ENCODE measurements at places on chromosomes 2 and 18.

DNA sequence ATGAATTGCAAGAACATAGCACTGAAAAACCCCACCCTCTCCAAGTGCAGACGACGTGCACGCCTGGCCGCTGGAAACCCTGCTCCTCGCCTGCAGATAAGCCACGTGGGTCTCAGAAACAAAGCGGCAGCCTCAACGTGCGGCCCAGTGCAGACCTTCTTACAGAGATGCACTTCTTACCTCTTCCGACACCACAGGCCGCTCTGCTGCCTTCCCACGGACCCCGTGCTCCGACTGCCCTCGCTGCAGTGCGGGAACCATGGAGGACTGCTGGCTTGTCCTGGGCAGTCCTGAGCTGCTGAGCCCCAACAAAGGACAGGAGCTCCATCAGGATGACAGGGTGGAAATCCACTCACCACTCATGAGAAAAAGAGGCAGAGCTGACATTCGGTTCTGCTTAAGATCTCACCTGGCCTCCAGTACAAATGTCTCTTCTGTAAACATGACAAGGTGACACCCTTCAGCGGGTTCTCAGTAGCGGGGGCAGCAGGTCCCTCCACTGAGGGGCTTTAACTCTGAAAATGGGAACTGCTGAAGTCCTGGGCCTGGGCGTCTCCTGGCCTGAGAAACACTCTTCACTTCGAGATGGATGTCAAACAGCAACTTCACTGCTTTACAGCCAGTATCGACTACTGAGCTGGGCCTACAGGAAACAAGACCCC lies 6.2 kb downstream of the COPS9 start:
- DNase-seq = no peak

GRCh38 chr2:46850742-46851141 lies 64.9 kb downstream of the MCFD2 start:
- DNase-seq = no peak

DNA sequence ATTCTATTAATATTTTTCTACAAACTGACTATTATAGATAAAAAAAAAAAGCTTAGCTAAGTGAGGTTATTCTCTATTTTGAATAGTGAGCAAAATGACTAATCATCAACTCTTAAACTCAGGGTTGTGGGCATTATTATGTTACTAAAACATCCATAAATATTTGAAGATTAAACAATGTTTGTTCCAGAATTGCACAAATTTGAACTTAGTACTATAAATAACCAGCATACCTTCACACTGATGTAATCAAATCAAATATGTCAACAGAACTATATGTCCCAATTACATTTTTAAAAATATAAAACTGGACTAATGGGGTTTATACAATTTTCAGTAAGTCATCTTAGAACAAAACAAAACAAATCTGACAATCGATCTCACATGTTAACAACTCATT lies 800.9 kb downstream of the LRP1B start:
- no peak for DNase-seq

- DNase-seq = no peak
Observed at GRCh38 chr2:163264341-163264740, 425.8 kb upstream of the KCNH7 start.

- DNase-seq = no peak
Observed at GRCh38 chr18:7084080-7085065, 33.2 kb downstream of the LAMA1 start.

DNA sequence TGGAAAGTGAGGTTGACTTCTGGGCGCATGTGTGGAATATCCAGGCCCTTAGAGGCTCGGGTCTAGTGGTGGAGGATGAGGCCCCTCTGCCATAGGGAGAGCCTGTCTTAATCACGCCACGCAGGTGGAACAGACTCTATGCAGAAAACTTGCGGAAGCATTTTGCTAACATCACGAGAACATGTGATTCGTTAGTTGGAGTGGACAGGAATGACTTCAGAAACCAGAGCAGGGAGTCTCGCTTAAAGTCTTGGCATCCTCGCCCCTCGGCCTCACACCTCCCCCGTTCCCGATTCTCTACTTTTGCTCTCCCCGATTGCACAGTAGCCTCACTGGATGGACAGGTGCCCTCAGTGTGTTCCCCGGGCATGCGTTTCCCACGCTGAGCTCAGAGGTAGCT lies 333.4 kb downstream of the GBX2 start:
- no peak for DNase-seq

DNA sequence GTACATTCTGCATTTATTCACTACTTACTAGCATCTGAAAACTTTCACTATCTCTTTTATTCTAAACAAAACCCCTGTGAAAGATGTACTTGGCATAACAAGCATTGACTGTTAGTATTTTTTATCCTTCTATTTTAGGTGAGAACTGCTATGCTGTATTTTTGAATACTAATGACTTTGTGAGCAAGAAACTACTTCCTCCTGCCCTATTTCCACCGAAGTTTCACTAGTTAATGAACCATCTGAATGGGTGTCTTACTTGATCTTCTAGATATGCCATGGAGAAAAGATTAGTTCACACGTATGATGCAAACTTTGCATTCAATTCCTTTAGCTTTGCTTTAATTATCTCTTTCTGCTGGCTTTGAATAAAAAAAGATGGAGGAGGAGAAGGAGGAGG lies 68.1 kb downstream of the EPHA4 start:
- no peak for DNase-seq

GRCh38 chr2:185502351-185502750 lies 236.3 kb upstream of the FSIP2 start:
- no peak for DNase-seq

- DNase-seq = no peak
Observed at GRCh38 chr2:182452456-182452990, 25.7 kb upstream of the PDE1A start.

DNA sequence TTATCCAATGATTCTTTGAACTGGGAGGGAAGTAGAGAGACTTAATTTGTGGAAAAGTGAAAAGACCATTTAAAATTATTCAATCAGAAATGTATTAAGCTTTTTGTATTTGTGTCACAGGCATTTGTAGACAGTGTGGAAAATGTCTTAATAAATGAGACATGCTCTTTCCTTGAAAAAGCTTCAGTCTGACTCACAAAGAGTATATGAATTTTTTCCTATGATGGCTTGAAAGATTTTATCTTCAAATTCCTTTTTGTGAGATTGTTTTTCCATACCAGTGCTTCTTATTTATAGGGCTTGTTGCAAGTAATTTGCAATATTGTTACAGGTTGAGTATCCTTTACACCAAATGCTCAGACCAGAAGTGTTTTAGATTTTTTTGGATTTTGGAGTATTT lies 39.5 kb downstream of the STON1 start:
- no peak for DNase-seq

- no peak for DNase-seq
Observed at GRCh38 chr2:50957896-50958295, 74.0 kb downstream of the NRXN1 start.

DNA sequence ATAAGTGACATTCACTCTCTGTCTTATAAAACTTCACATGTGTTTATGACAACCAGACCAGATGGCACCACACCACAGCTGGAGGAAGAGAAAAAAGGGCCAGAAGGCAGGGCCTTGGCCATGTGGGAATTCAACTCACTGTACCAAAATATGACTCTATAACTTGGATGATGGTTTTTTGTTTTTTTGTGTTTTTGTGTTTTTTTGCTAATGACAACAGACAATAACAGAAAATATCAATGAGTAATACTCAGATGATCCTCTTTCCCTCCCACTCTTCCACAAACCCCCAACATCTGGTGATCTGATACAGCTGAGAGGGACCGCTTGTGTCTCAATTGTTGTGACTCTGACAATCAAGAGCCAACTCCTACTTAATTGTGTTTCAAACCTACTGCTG lies 12.4 kb downstream of the NMI start:
- DNase-seq = no peak

DNA sequence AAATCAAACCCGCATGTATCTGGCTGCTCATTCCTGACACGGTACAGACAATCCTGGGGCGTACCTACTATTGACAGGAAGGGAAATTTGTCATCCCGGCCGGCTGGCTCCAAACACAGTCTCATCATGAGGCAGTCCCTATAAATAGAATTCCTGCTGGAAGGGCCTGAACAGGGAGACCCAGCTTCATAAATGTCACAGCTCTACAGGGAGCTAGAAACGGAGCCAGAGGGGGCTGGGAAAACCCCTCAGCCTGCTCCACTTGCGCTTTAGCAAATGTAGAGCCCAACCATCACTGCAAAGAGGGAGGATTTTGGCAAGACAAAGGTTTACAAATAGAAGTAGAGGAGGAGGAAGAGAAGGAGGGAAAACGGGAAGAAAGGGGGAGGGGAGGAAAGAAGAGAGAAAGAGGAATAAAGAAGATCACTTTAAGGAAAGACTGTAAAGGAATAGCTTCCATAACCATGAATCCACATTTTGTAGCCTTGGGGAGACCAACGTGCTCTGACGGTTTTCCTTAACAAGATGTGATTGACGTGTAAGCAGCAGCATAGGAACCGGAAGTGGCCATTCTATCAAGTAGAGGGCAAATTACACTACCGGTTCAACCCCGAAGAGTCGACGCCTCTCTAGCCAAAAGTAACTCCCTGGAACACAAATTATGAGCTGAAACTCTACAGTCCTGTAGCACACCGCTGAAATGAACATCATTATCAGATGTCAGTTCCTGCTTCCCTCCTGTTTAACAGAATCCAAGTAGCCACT lies 56.8 kb upstream of the TTN start:
- no peak for DNase-seq

GRCh38 chr2:9708683-9709538 lies 78.1 kb upstream of the YWHAQ start:
- DNase-seq = no peak

- DNase-seq = no peak
Observed at GRCh38 chr2:231940795-231941194, 14.6 kb upstream of the NPPC start.

GRCh38 chr2:163633291-163633690 lies 102.5 kb downstream of the FIGN start:
- DNase-seq = no peak

GRCh38 chr2:2243666-2244065 lies 87.4 kb downstream of the MYT1L start:
- no peak for DNase-seq

GRCh38 chr2:191578031-191578430 lies 99.9 kb upstream of the NABP1 start:
- no peak for DNase-seq

GRCh38 chr2:146457221-146457620 lies 1387.6 kb upstream of the ACVR2A start:
- no peak for DNase-seq

GRCh38 chr2:205885492-205886099 lies 200.4 kb downstream of the INO80D start:
- no peak for DNase-seq

DNA sequence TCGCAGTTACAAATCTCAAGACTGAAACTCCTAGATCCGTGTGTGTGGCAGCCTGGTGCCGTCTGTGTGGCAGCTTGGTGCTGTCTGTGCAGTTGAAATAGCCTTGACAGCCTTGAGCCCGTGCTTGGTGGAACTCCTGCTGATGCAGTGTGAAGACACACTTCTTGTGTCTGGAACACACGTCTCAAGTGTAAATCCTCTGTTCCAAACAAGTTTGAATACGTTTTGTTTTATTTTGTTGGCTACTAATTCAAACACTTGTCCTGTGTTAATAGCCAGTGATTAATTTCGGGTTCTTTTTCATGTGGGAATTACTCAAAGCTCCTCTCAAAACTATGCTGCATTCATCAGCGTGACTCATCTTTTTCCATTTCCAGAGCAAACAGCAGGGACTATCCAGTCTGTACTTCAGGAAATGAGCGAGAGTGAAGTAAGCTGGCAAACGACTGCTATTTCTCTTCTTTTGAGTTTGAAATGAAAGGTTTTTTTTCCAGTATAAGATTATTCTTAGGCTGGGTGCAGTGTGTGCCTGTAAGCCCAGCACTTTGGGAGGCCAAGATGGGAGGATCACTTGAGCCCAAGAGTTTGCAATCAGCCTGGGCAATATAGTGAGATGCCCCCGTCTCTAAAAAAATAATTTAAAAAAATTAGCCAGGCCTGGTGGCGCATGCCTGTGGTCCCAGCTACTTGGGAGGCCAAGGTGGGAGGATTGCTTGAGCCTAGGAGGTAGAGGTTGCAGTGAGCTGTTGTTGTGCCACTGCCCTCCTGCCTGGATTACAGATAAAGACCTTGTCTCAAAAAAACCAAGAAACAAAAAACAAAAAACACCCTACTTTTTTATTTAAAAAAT lies 152.9 kb downstream of the SPP2 start:
- DNase-seq = no peak

DNA sequence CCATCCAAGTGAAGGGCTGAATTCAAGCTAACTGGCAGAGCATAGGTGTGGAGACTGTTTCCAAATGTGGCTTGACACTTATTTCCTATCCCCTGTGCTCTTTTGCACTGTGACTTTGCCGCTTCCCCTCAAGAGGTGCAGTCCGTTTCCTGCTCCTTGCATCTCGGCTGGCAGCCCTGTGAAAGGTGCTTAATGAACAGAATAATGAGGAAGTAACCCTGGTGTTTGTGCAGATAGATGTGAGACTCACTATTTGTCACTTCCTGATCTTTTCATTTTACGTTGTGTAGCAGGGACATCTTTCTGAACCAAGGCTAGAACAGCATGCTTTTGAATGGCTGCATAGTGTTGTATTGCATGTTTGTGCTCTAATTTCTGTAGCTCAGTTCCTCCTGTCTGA lies 60.8 kb downstream of the CEP192 start:
- no peak for DNase-seq

- no peak for DNase-seq
Observed at GRCh38 chr2:225236769-225237323, 162.7 kb upstream of the NYAP2 start.

GRCh38 chr2:10981941-10982431 lies 70.3 kb downstream of the KCNF1 start:
- DNase-seq = no peak

- no peak for DNase-seq
Observed at GRCh38 chr2:6011921-6012320, 319.7 kb downstream of the SOX11 start.

DNA sequence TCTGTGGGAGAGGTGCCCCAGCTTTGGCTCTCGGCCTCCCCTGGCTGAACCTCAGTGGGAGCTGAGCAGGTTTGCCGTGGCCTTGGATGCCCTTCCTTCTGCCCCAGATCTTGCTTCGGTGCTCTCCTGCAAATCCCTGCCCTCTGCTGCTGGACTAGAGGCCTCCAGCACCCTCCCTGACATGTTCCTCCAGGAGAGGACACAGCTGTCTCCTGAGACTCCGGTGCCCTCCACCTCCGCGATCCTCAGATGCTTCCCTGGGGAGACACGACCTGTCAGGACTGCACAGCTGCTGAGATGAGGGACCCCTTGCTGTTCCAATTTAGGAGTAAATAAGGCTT lies 7.3 kb upstream of the NT5DC4 start:
- no peak for DNase-seq

DNA sequence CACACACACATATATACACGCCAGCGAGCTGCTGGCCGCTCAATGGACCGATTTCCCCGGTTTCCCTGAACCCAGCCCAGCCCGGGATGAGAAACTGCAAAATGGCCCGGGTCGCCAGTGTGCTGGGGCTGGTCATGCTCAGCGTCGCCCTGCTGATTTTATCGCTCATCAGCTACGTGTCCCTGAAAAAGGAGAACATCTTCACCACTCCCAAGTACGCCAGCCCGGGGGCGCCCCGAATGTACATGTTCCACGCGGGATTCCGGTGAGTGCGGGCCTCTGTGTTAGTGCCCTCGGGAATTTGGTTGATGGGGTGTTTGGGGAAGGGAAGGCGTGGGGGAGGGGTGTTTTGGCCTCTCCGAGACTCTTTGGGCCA lies 392 bp downstream of the ST8SIA3 start:
- DNase-seq = no peak
